ENCODE measurements at places on chromosomes 7 and 10.

DNA sequence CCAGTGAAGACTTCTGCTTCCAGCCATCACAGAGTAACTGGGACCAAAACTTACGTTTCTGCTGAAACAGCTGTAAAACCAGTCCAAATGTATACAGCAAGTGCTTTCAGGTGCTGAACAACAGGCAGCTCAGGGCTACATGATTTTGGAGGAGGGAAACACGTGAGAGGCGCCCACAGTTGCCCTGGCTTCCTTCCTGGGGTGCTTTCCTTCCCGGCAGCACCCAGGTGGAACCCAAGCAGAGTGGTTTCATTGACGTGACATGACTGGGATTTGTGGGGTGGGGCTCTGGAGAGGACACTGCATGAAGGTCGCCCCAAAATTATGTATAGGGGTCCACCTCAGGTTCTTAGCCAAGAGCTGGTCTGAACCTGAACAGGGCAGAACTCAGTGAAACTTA, 34.2 kb downstream of the IL2RA start:
- DNase-seq = no peak

GRCh38 chr10:130463876-130464364, 327.7 kb downstream of the GLRX3 start:
- no peak for DNase-seq

DNA sequence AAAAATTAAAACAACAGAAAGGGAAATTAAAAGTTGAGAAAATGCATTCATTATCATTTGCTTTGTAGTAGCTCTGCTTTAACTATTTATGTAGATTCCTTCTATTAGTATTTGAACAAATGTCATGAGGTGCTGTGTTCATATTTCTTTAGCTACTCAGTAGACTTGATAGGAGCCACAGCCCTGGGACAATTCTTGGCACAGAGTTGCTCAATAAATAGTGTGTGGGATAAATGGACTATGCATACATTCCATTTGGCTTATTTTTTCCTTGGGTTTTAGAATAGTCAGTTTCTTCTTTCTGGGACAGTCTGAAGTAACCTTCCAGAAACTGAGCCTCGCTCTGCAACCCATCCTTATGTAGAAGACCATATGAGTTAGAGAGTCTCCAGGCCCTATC, 13.4 kb downstream of the RPP30 start:
- no peak for DNase-seq

GRCh38 chr7:130483031-130483430, 8.9 kb upstream of the MEST start:
- DNase-seq = no peak

- DNase-seq = no peak
Observed at GRCh38 chr10:128022261-128023196, 103.7 kb downstream of the MKI67 start.

- no peak for DNase-seq
Observed at GRCh38 chr10:12597788-12598765, 248.7 kb downstream of the CAMK1D start.

Measured in stimulated activated CD4-positive, alpha-beta T cell treated with anti-CD3 and anti-CD28 coated beads, TNF-alpha, amount 100 ng/mL, for 4 hours (primary cell).